ENCODE measurements at places on chromosomes 12 and 14.

- no peak for DNase-seq
Measured at GRCh38 chr12:66066137-66066928, 64.2 kb downstream of the LLPH start.

- no peak for DNase-seq
Measured at GRCh38 chr12:92989715-92990484, 60.8 kb upstream of the EEA1 start.

- DNase-seq = no peak
Measured at GRCh38 chr12:71504476-71504875, 64.9 kb downstream of the LGR5 start.

DNA sequence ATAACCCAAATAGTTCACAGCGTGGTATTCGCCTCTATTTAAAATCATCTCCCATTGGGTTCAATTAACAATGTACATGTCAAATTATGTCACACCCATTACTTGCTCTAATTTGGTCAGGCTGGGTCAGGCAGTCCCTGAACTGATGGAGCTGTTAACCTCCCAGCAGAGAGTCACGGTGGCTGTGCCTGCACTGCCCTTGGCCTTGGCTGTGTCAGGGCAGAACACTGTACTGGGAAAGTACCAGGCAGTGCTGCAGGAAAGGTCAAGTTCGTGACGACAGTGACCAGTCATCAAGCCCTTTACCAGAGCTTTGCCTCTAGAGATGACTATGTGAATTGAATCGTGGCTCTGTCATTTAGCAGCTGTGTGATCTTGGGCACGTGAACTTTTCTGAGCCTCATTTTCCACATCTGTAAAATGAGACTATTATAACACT, 100.0 kb downstream of the ARF6 start:
- DNase-seq = no peak

DNA sequence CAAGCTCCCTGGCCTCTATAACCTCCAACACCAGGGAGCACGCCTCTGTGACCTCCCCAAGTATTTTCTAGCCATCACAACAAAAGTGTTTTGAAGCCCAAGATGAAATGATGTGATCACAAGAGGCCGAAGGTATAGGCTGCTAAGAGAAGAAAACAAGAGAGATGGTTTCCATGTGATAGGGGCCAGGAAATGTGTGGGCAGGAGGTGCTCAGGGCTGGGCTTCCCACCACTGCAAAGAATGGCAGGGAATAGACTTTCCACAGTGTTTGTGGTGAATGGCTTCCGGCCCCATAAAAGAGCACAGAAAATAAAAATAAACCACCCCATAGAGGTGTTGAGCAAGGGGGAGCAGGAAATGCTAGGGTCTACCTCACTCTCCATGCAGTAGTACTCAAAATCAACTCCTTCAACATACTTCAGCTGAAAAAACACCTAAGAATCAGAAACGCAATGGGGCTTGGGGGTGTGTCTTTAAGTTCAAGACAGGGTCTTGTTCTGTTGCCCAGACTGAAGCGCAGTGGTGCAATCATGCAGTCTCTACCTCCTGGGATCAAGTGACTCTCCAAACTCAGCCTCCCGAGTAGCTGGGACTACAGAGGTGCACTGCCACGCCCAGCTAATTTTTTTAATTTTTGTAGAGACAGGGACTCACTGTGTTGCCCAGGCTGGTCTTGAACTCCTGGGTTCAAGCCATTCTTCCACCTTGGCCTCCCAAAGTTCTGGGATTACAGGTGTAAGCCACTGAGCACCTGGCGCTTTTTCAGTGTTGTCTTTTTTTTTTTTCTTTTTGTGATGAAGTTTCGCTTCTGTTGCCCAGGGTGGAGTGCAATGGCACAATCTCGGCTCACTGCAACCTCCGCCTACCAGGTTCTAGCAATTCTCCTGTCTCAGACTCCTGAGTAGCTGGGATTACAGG, 27.1 kb downstream of the DAD1 start:
- DNase-seq = peak; percentile 70

DNA sequence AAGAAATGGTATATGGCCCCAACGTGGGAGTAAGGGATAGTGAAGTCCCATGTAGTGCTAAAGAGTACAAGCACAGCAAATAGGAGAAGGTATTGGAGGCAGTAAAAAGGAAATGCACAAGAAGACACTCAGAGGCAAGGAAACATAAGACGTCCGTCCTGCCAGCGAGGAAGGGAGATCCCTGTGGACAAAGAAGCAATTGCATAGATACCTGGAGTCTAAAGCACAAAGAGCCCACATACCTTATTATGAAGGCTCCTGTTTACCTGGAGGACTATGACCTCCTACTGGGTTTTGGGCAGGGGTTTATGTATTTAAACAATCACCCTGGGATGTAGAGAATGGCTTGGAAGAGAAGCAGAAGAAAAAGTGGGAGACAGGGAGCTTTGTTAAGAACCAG, 341.2 kb upstream of the DCN start:
- no peak for DNase-seq

GRCh38 chr12:72082986-72083820, 144.6 kb downstream of the TPH2 start:
- DNase-seq = no peak

DNA sequence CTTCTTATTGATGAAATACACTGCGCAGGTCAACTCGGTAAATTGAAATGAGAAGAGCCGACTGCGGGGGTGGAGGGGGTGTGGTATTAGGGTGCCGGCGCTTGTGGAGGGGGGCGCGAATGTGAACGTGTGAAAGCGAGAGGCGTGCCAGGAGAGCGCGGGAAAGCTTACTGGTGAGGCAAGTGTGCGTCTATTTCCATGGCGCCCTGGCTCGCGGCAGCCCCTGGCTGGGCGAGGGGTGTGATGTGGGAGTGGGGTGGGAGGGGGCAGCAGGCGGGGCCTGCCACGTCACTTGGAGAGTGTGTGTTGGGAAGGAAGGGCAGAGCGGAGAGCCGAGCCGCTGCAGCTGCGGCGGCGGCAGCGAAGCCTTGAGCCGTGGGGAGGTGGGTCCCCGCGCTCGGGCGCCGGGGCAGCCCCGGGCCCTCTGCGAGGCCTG, 88.8 kb downstream of the GALNT8 start:
- no peak for DNase-seq

DNA sequence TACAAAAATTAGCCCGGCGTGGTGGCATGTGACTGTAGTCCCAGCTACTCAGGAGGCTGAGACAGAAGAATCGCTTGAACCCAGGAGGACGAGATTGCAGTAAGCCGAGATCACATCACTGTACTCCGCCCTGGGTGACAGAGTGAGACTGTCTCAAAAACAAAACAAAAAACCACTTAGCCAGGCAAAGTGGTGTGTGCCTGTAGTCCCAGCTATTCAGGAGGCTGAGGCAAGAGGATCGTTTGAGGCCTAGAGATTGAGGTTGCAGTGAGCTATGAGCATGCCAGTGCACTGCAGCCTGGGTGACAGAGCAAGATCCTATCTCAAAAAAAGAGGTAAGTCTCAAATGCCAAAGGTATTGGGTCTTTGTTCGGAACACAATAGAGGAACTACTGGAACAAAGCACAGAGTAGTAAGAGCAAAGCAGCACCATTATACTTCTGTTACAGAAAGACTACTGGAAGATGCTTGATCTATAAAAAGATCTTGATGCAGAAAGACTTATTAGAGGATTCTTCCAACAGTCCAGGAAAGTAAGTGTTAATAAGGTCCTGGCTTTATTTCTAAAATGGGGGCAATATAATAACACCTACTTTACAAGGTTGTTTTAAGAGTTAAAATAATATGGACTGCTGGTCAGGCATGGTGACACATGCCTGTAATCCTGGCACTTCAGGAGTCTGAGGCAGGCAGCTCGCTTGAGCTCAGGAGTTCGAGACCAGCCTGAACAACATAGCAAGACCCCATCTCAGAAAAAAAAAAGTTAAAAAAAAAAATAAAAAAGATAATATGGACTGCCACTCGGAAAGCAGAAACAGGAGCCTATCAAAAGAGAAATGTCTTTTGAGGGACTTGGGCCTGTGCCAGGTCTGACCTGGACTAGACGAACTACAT, 29.9 kb downstream of the BTBD7 start:
- DNase-seq = no peak

DNA sequence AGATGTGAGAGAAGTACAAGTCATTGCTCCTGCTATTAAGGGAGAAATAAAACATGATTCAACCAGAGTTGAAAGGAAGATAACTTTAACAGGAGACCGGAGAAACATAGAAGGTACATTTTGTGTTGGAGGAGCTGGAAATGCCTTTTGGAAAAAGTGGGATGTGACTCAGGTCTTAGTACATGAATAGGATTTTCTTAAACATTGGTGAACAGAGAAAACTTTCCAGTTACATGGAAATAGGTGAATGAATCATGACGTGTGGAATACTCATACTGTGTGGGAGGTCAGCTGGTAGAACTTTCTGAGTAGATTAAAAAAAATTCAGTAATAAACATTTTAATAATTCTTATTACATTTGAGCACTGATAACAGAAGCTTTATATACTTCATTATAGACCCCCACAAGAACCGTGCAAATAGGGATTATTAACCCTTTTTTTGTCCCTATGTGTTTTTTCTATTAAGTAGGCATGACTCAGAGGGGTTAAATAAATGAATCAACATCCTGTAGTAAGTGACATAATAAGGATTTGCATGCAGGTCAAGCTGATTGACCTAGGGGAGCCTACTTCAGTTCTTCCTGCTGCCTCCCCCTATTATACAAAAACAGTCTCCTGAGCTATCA, 710.5 kb downstream of the NOVA1 start:
- DNase-seq = no peak

- DNase-seq = no peak
Measured at GRCh38 chr12:26845057-26845666, 12.2 kb upstream of the ITPR2 start.

GRCh38 chr12:7645395-7646177, 20.1 kb downstream of the APOBEC1 start:
- DNase-seq = no peak

DNA sequence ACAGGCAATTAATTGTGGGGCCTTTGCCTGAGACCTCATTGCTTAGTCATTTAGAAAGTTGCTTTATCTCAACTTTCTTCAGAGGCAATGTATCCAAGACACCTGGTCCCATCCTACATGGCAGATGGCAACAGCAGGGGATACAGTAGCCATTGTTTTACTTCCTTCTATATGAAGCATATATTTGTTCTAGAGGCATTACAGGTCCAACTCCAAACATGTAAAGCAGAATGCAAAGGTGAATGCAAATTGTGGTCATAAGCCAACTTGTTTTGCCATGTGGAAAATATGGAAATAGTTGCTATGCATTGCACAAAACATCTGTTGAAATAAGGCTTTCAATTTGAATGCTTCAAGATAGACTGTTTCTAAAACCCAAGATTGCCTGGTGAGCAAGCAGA, 109.8 kb upstream of the BCAT1 start:
- DNase-seq = no peak

- no peak for DNase-seq
Measured at GRCh38 chr14:22105624-22106006, 432.0 kb upstream of the OR4E1 start.

- DNase-seq = no peak
Measured at GRCh38 chr12:49944046-49944445, 6.5 kb upstream of the AQP2 start.

DNA sequence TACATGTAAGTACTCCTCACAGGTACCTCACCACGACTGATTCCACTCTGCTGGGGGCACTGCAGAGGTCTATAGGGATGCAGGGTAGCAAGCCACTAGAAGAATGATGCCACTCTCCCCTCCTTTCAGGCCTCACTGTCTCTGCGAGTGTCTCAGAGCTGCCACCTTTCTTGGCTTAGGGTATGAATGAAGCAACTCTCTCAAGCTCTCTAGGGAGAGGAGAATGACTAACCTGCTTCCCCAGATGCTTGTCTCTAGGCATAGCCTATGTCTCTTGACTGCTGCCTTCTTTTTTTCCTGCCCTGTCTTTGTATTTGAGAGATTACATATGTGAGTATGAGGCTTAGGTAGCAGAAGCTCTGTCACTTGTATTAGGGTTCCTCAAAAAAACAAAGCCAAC, 566.5 kb upstream of the ATP2B1 start:
- DNase-seq = no peak

GRCh38 chr12:24929953-24930352, 18.9 kb downstream of the BCAT1 start:
- no peak for DNase-seq

GRCh38 chr12:69284131-69284530, 44.8 kb downstream of the CPSF6 start:
- no peak for DNase-seq

- no peak for DNase-seq
Measured at GRCh38 chr12:9851927-9852326, 17.2 kb downstream of the CLEC2B start.

DNA sequence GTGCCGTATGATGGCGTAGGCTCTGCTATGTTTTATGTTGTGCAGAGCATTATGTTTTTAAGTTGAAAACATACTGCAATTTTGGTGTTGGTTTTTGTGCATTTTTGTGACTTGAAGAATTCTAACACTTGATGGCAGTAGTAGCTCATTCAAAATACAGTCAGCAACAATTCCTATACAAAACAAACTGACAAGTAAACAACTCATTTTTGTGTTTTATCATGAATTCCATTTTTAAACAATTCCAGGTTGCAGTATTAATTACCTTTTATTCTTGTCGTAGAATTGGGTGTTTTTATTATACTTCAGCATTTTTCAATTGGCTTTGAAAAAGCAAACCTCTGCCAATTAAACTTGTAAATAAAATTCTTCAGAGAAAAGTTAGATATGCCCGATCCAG, 4.1 kb upstream of the CCER1 start:
- DNase-seq = no peak

GRCh38 chr12:68805592-68806120, 2.3 kb upstream of the MDM2 start:
- DNase-seq = no peak

- DNase-seq = no peak
Measured at GRCh38 chr12:106897082-106897481, 58.6 kb upstream of the TMEM263 start.

- DNase-seq = no peak
Measured at GRCh38 chr12:111605911-111606766, 7.0 kb upstream of the ATXN2 start.

DNA sequence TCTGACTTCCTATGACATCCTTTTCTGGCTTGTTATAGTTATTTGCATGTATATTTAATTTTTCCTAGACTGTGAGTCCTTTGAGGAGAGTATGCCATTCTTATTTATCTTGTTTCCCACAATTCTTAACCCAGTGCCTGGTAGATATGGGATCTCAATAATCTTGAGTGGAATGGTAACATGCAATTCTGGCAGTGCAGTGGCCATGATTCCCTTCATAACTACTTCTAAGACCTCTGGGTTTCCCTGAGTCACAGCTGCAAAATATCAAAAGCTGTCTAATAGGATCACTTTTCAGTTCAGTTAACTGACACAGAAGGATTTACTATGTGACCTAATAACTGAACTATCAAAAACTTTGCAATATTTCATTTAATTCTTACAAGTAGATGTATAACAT, 135.0 kb downstream of the ADAMTS20 start:
- no peak for DNase-seq

- DNase-seq = no peak
Measured at GRCh38 chr14:74377976-74378690, 29.9 kb downstream of the VRTN start.

GRCh38 chr12:41074473-41074769, 113.7 kb upstream of the PDZRN4 start:
- DNase-seq = no peak

- DNase-seq = no peak
Measured at GRCh38 chr12:41014643-41015020, 173.5 kb upstream of the PDZRN4 start.

- DNase-seq = no peak
Measured at GRCh38 chr12:16472631-16473030, 125.2 kb downstream of the MGST1 start.

- DNase-seq = no peak
Measured at GRCh38 chr12:52041695-52042123, 9.5 kb upstream of the NR4A1 start.

Measured in stimulated activated CD4-positive, alpha-beta T cell treated with anti-CD3 and anti-CD28 coated beads, Interleukin-1b, Interleukin-23, amount 100 ng/mL, for 24 hours (primary cell).